Dermis blood vessel endothelial cell (primary cell): ENCODE measurements at places on chromosomes 4 and X. TPM values are rescaled to one million over a fixed set of nuclear protein-coding genes. Genes with fewer than 3 reads are reported as not detected.

SOD3 gene
- total RNA-seq, result 0.28 TPM in 1 of 2 replicates, not detected in the other

PDLIM3 gene
- 41.0 and 113 TPM in 2 replicates for total RNA-seq

AKAP4 gene
- total RNA-seq, result not detected in 2 replicates

VCX3B gene
- total RNA-seq, result not detected in 2 replicates

ARHGAP36 gene
- total RNA-seq, result not detected in 2 replicates

PNMA5 gene
- total RNA-seq, result not detected in 2 replicates

DCAF12L2 gene
- under 0.01 and 0.05 TPM in 2 replicates for total RNA-seq

GABRG1 gene
- not detected in 2 replicates for total RNA-seq

LGI2 gene
- 0.05 TPM in 1 of 2 replicates, not detected in the other for total RNA-seq

P2RY8 gene
- 0.17 and 0.79 TPM in 2 replicates for total RNA-seq

TCP11X2 gene
- total RNA-seq, result not detected in 2 replicates

NR0B1 gene
- not detected in 2 replicates for total RNA-seq

DACH2 gene
- not detected in 2 replicates for total RNA-seq

PPP1R3F gene
- total RNA-seq, result 1.8 and 3.7 TPM in 2 replicates

ATP2B3 gene
- total RNA-seq, result under 0.01 TPM in 1 of 2 replicates, not detected in the other

AMBN gene
- not detected in 2 replicates for total RNA-seq

DCAF8L2 gene
- total RNA-seq, result not detected in 2 replicates

RGN gene
- total RNA-seq, result 0.34 and 0.42 TPM in 2 replicates

HAND2 gene
- total RNA-seq, result not detected in 2 replicates

STAP1 gene
- not detected in 2 replicates for total RNA-seq

XPNPEP2 gene
- not detected in 2 replicates for total RNA-seq

TSPAN7 gene
- total RNA-seq, result 25.2 and 28.4 TPM in 2 replicates

RRAGB gene
- total RNA-seq, result 19.5 and 24.3 TPM in 2 replicates

C4orf50 gene
- total RNA-seq, result under 0.01 and 0.05 TPM in 2 replicates

TMPRSS11D gene
- total RNA-seq, result 0.09 TPM in 1 of 2 replicates, not detected in the other

SCML1 gene
- total RNA-seq, result 6.3 and 10.5 TPM in 2 replicates

LPAR4 gene
- total RNA-seq, result 0.09 TPM in 1 of 2 replicates, not detected in the other

GRID2 gene
- not detected in 2 replicates for total RNA-seq

RNF113A gene
- 18.0 and 19.6 TPM in 2 replicates for total RNA-seq

USP17L18 gene
- total RNA-seq, result not detected in 2 replicates

AADAT gene
- 1.3 and 1.5 TPM in 2 replicates for total RNA-seq

DHRSX gene
- total RNA-seq, result 24.6 and 25.2 TPM in 2 replicates

UGT2B11 gene
- not detected in 2 replicates for total RNA-seq

XAGE1A gene
- not detected in 2 replicates for total RNA-seq

EIF1AX gene
- total RNA-seq, result 28.8 and 32.2 TPM in 2 replicates

TKTL2 gene
- total RNA-seq, result not detected in 2 replicates

SMIM31 gene
- not detected in 2 replicates for total RNA-seq

KCTD8 gene
- total RNA-seq, result 0.65 and 1.0 TPM in 2 replicates

CENPVL1 gene
- total RNA-seq, result not detected in 2 replicates

GAGE12F gene
- not detected in 2 replicates for total RNA-seq

ANOS1 gene
- total RNA-seq, result 0.17 and 0.47 TPM in 2 replicates

DGKK gene
- not detected in 2 replicates for total RNA-seq

CLCN4 gene
- 6.5 and 9.6 TPM in 2 replicates for total RNA-seq

RIPPLY1 gene
- not detected in 2 replicates for total RNA-seq

FAM133A gene
- 0.17 TPM in 1 of 2 replicates, not detected in the other for total RNA-seq

PLXNB3 gene
- total RNA-seq, result 5.1 and 14.1 TPM in 2 replicates

SMPX gene
- not detected in 2 replicates for total RNA-seq

USP9X gene
- 94.6 and 183 TPM in 2 replicates for total RNA-seq

ANXA3 gene
- total RNA-seq, result 60.6 and 67.4 TPM in 2 replicates

TMEM154 gene
- 1.0 and 3.1 TPM in 2 replicates for total RNA-seq

S100P gene
- not detected in 2 replicates for total RNA-seq

MAGEC3 gene
- total RNA-seq, result not detected in 2 replicates
